ENCODE measurements at places on chromosomes 2 and 18.

- DNase-seq, result no peak
Observed at GRCh38 chr2:56232912-56233311, 49.1 kb downstream of the CCDC85A start.

GRCh38 chr2:239462191-239462515 is 61.3 kb upstream of the HDAC4 start:
- DNase-seq, result no peak

DNA sequence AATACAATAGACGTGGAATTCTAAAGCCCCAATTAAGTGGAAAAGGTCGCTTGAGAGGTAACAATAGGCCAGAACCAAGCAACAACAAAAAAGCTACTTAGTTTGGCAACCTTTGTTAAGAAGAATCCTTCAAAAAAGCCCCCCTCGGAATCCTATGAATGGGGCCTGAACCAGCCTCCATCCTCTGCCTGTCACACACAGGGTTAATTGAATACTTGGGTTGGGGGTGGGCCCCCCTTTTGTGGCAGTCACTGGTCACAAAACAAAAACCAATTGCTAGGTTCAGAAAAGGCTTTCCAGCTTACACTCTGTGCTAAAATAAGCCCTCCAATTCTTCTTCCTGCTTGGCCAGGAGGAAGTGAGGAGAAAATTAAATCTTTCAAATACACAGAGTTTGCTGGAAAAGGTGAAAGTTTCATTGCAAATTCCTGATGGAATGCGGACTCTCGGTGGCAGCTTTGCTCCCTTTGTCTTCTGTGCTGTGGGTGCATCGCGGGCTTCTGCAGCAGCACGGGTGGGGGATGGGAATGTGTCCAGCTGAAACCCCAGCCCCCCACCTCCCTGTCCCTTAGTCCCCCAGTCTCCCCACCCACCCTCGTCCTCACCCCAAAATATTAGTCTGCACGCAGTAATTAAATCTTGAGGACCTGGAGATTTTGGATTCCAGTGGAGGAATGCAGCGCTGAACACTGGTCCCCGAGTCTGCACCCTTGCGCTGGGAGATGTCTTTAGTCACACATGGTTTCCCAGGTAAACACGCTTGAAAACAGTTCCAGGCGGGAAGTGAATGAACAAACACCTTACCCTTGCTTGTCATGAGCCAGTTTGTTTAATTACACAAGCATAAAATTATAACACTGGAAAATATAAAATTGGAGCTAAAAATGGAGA is 254.3 kb downstream of the SOX11 start:
- no peak for DNase-seq

DNA sequence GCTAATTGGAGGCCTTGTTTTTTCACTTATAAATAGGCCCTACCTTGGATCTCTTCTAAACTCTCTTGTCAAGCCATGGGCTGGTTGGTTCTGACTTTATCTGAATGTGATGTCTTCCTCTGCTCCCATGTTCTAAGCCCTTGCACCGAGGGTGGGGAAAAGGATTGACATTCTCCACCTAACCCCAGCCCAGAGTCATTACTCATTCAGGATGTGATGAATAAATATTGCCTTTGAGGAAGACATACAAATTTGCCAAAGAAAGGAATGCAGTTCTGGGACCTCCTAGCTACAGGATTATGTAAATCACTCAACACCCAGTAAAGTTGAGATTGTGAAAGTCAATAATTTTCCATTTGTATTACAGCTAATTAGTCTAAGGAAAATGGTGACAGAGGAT is 142.1 kb upstream of the LYPD6 start:
- no peak for DNase-seq

DNA sequence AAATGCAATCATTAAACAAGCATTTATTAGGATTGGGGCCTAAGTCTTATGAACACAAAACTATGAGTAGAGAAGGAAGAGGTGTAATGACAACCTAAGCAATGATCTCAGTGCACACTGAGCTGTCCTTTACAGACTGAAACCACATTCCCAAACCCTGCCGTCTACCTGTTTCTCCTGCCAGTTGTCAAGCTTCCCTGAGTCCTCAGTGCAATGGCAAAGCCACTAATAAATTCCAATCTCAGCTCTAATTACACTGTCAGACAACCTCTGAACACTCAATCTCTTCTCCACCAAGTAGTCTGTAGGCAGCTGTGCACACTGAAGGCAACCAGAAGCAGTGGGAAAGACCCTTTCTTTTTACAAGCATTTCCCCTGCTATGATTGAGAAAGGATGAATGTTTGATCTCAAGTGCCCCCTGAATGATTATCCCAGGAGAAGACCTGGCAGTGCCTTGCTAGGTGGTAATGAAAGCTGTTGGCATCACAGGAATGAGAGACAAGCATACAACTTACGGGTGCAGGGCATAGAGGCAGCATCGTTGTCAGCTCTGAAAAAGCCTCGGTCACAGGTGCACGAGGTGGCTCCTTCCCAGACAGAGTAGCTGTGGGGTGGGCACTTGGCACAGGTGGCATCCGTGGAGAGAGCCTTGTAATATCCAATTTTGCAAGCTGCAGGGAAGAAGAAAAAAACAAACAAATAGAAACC is 71.4 kb downstream of the EPHA4 start:
- no peak for DNase-seq

DNA sequence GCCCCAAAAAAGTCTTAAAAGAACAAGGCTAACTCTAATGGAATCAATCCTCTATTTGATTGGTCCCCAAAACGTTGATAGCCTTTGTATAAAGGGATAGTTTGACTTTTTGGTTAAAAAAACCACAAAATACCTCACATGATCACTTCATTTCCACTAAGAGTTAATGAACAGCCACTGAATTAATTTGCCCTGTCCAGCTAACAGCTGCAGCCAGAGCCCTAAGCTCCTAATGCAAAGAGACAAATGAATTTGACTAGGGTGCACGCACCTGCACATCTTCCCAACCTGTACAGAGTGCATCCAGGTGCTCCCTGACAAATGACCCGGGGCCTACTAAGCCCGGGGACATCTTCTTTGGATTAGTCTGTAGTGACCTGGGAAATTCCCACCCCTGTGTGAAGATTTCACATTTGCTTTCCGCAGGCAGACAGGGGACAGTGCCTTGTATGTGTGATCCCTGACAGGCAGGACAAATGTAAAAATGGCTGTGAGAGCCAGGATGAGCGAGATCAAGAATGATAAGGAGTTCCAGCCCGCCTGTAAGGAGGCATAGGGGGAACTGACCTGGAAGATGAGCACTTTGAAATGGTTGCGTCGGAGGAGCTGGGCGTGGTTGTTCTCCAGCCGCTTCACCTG is 893 bp downstream of the CAVIN2 start:
- DNase-seq, result no peak
